GM13977 (cell line): ENCODE measurements at places on chromosomes 4 and X.

- no peak for DNase-seq
Measured at GRCh38 chrX:19864736-19865135, 22.7 kb downstream of the SH3KBP1 start.

GRCh38 chr4:189311251-189311650 lies 629.4 kb upstream of the FRG1 start:
- DNase-seq, result no peak

DNA sequence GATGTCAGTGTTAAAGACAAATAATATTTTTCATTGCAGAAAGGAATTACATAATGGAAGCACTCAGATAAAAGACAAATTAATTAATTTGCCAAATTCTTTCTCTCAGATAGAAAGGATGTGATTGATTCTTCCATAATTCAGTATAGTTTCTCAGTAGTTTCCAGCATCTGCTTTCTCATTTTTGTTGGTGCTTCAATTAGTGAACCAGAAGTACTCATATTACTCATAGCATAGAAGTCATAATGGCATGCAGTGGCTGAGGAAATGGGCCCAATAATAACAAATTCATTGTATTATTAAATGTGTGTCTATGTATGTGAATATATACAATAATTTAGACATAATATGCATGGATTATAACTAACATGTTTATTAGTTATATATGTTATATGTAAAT lies 393.3 kb upstream of the TRAM1L1 start:
- DNase-seq, result no peak

- no peak for DNase-seq
Measured at GRCh38 chrX:120023259-120023658, 54.2 kb downstream of the RHOXF2B start.

DNA sequence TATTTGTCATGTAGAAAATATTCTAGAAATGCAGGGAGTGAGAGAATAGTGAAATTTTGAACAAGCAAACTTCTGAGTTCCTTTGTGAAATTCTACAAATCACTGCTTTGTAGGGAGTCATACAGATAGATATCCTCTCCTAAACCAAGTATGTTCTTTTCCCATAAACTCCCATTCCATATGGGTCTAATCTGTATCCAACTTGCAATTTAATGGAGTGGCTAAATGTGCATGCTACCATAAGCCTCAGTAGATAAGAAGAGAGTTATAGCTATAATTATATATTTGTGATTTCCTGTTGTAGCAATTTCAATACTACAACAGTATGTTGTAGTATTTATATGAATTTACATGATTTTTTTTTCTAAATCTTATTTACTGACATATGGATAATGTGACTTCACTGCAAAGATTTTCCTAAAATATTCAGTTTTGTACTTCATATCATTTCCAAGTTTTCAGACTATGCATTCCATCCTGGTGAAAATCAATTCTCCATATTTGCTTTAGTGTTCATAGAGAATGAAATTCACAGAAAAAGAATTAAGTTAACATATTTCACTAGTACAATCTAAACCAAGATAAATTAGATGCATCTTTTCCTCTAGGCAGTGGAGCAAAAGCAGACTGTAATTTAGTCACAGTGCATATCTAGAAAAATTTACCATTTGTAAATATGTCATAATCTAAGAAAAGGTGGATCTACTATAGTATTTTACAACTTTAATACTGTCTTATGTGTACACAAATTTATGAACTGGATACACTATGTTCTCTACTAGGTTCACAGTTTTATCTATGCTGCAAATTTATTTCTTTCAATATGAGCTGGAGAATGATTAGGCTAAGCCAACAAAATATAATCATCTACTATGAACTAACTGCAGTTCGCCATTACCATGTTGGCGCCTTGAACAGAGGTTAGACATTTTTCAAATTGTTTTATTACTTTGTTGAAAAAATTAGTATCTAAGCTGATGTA lies 372.9 kb upstream of the NDST3 start:
- DNase-seq, result no peak

- no peak for DNase-seq
Measured at GRCh38 chr4:65645185-65645584, 25.1 kb downstream of the EPHA5 start.
